Osteoblast (primary cell): ENCODE measurements at places on chromosomes 1 and 21. TPM values are rescaled to one million over a fixed set of nuclear protein-coding genes. Genes with fewer than 3 reads are reported as not detected.

CAPN8 gene
- not detected in 2 replicates for total RNA-seq

ST7L gene
- 18.5 and 26.8 TPM in 2 replicates for total RNA-seq

- H3K27ac ChIP-seq: no peak overlapping the region
- no peak for DNase-seq
Measured at GRCh38 chr1:29962336-29962735, 726.0 kb downstream of the PTPRU start.

DNA sequence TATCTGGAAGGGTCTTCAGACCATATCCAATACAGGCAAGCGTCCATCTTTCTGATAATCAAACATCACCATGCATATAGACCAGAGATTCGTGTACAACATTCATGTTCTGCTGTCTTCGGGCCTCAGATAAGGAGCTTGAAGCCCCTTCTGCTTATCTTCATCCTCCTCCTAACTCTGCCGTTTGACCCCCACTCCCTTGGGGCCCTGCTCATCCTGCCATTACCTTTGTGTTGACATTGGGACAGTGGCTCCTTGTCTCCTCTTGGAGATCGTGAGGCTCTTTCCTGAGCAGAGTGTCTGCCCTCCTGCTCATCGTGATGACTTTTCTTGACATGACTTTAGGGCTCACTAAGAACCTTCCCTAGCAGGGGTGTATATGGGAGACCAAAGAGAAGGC is 37.3 kb downstream of the ACTL8 start:
- no peak overlapping the region for H3K4me3 ChIP-seq
- peaks cover 10% of the 10 kb centered on the region for H3K4me1 ChIP-seq
- peaks cover 11% of the 10 kb centered on the region for H3K27me3 ChIP-seq
- H3K36me3 ChIP-seq: no peaks in the 10 kb centered on the region

RYR2 gene
- not detected in 2 replicates for total RNA-seq

GUCA2A gene
- total RNA-seq: not detected in 2 replicates

DNA sequence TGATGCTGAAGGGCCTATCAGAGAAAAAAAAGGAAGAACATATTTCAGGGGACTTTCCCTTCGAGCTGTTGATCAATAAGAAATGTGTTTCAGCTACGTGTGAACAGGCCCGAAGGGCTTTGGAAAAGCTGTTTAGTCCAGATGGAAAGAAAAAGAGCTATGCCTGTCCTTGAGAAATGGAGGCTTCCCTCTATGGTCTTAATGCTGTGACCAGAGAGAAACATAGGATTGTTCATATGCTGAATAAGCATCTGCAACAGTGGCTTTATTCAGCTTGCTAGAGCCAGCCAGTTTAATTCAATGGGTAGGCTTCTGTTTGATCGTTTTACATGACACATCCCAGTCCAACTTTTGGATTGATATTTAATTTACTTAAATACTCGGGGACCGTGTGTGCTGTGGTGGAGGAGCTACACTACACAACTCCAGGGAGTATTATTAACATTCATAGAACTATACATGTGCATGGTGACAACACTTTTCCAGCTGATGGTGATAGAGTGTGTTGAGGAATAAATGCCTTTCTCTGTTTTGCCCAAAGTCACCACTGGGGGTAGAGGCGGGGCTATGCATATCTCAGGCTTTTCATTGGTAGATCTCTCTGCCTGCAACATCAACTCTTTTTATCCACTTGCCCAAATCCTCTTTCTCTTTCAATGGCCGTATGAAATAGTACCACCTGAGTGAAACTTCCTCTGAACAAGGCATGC is 106.7 kb upstream of the C8B start:
- no peaks in the 10 kb centered on the region for H3K27me3 ChIP-seq
- no peak overlapping the region for H3K4me3 ChIP-seq
- no peak for DNase-seq
- no peaks in the 10 kb centered on the region for H3K4me1 ChIP-seq
- no peaks in the 10 kb centered on the region for H3K36me3 ChIP-seq

UCK2 gene
- total RNA-seq: 63.9 and 74.2 TPM in 2 replicates

DNA sequence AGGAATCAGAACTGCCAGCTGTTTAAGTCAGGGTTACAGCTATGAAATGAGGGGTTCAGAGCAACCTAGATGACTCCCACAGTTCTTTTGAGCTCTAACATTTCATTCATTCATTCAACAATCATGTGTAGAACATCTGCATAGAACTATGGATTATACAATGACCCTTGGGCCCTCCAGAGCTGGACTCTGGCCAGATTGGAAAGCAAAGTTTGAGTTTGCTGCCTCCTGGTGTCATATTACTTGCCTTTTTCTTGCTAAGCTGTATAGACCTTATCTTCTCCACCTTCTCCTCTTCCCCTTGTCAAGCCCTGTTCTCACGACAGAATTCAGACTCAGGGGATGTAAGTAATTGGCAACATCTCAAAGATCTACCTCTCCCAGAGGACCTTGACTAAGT is 4.0 kb downstream of the CASQ2 start:
- H3K27ac ChIP-seq: no peak overlapping the region
- no peaks in the 10 kb centered on the region for H3K4me1 ChIP-seq
- H3K27me3 ChIP-seq: peaks cover 3% of the 10 kb centered on the region
- no peaks in the 10 kb centered on the region for H3K36me3 ChIP-seq
- H3K4me3 ChIP-seq: no peak overlapping the region

- H3K27me3 ChIP-seq: peaks cover 2% of the 10 kb centered on the region
- H3K4me1 ChIP-seq: no peaks in the 10 kb centered on the region
- H3K27ac ChIP-seq: no peak overlapping the region
Measured at GRCh38 chr1:187032982-187033692, 204.4 kb downstream of the PLA2G4A start.

DNA sequence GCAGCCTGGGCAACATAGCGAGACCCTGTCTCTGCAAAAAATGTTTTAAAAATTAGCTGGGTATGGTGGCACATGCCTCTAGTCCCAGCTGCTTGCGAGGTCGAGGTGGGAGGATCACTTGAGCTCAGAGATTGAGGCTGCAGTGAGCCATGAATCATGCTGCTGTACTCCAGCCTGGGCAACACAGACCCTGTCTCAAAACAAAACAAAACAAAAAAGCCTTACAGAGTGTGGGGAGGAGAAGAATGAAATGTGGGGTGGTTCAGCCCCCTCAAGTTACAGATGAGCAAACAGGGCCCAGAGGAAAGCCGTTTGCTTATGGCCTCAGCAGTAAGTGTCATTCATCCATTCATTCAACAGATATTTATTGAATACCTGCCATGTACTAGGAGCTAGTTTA is 40.7 kb downstream of the RPS6KA1 start:
- no peak overlapping the region for H3K27ac ChIP-seq
- no peak for DNase-seq
- H3K4me1 ChIP-seq: peaks cover 23% of the 10 kb centered on the region
- H3K4me3 ChIP-seq: no peak overlapping the region
- no peaks in the 10 kb centered on the region for H3K27me3 ChIP-seq

DNA sequence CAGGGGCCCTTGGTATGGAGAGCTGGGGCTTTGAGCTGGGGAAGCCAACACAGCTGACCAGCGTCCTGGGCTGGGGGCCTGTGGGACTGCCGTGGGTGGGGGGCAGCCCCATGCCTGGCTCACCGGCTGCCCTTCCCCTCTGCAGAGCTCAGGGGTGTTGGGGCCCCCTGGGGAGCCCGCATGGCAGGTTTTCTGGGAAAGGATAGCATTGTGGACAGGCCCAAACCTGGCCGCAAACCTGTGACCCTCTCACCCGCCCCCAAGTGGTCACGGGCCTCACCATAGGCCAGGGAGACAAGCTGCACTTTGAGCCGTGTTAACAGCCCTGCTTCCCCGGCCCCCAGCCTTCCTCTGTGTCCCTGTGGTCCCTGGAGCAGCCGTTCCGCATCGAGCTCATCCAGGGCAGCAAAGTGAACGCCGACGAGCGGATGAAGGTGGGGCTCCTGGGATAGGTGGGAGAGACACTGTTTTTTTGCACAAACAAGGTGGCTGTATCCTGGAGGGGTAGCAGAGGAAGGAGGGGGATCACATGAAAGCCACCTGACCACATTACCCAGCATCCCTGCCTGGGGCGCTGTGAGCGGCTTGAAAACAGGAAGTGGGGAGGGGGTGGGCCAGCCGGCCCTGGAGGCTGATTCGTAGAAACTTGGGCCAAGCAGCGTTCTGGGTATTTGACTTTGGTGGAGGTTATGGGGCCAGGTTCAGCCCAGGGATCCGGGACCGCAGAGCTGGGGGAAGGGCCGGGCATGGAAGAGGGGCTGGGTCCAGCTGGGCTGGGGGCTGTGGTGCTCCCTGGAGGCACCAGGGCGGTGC is 65.9 kb downstream of the PIK3CD start:
- H3K27ac ChIP-seq: no peak overlapping the region
- peaks cover 10% of the 10 kb centered on the region for H3K4me1 ChIP-seq
- no peaks in the 10 kb centered on the region for H3K27me3 ChIP-seq

GRCh38 chr21:33266789-33267135 is 595 bp downstream of the IL10RB start:
- H3K27ac ChIP-seq: peak overlapping the region; percentile 71
- DNase-seq: no peak
- peak overlapping the region; percentile 92 for H3K4me3 ChIP-seq
- H3K4me1 ChIP-seq: peaks cover 12% of the 10 kb centered on the region

GRCh38 chr21:45470087-45470515 is 65.1 kb downstream of the COL18A1 start:
- peak; percentile 82 for DNase-seq
- no peaks in the 10 kb centered on the region for H3K27me3 ChIP-seq
- H3K36me3 ChIP-seq: no peaks in the 10 kb centered on the region
- H3K4me3 ChIP-seq: no peak overlapping the region
- peaks cover 23% of the 10 kb centered on the region for H3K4me1 ChIP-seq

ADCY10 gene
- 0.29 and 0.36 TPM in 2 replicates for total RNA-seq

DNA sequence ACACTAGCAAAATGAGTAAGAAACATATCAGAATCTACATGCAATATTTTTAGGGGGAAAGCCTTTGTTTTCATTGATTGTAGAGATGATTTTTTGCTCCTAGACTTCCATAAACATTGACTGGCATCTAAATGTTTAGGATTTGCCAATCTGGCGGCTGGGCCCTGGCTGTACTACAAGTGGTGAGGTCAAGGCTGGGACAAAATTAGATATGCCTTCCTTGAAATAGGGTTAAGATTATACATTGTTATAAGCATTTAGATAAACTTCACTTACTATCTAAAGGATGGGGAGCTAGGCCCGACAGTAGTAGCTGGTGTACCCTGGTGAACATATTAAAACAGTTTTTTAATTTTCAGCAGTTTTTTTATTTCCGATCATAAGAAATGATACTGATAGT is 5.2 kb downstream of the NFIA start:
- H3K36me3 ChIP-seq: peaks cover 7% of the 10 kb centered on the region
- H3K4me1 ChIP-seq: peaks cover 13% of the 10 kb centered on the region
- no peak overlapping the region for H3K27ac ChIP-seq

- no peaks in the 10 kb centered on the region for H3K36me3 ChIP-seq
- peaks cover 6% of the 10 kb centered on the region for H3K4me1 ChIP-seq
- peaks cover 17% of the 10 kb centered on the region for H3K27me3 ChIP-seq
Measured at GRCh38 chr1:169426174-169426705, 1.0 kb downstream of the CCDC181 start.

C1orf115 gene
- 0.29 and 0.36 TPM in 2 replicates for total RNA-seq

DNA sequence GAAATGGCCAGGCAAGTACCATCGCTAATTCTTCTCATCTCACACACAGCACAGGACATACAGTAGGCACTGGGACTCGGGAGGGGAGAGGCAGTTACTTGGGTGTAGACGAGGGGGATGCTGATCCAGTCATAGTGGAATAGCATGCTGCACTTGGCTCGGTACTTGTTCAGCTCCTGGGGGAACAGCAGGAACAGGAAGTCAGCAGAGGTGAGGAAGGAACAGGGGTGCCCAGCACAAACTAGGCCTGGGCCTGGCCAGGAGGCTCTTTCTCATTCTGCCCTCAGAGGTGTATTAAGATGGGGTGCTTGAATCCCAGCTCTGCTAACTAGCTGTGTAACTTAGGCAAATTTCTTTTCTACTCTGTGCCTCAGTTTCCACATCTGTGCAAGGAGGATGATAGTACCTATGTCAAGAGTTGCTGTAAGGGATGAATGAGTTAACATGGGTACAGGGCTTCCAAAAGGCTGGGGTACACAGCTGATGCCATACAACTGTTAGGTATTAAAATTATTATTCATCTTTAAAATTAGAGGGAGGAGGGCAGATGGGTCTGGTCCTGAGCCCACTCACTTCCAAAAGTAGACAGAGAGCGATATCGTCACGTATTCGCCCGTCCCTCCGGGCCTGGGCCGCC is 2.4 kb downstream of the BEST4 start:
- no peak overlapping the region for H3K27ac ChIP-seq
- no peak for DNase-seq
- peak overlapping the region; percentile 69 for H3K4me3 ChIP-seq

- no peak for DNase-seq
- H3K36me3 ChIP-seq: no peaks in the 10 kb centered on the region
- no peaks in the 10 kb centered on the region for H3K4me1 ChIP-seq
- no peak overlapping the region for H3K27ac ChIP-seq
- peaks cover 29% of the 10 kb centered on the region for H3K27me3 ChIP-seq
Measured at GRCh38 chr1:181262069-181262468, 173.6 kb downstream of the IER5 start.

RGS8 gene
- not detected in 2 replicates for total RNA-seq

GRCh38 chr1:116201911-116202310 is 90.7 kb downstream of the MAB21L3 start:
- no peak for DNase-seq
- H3K36me3 ChIP-seq: no peaks in the 10 kb centered on the region
- no peak overlapping the region for H3K4me3 ChIP-seq
- H3K4me1 ChIP-seq: no peaks in the 10 kb centered on the region

RNU1-4 gene
- under 0.01 TPM in 1 of 2 replicates, not detected in the other for total RNA-seq

TNFRSF1B gene
- 11.2 and 12.7 TPM in 2 replicates for total RNA-seq

DNA sequence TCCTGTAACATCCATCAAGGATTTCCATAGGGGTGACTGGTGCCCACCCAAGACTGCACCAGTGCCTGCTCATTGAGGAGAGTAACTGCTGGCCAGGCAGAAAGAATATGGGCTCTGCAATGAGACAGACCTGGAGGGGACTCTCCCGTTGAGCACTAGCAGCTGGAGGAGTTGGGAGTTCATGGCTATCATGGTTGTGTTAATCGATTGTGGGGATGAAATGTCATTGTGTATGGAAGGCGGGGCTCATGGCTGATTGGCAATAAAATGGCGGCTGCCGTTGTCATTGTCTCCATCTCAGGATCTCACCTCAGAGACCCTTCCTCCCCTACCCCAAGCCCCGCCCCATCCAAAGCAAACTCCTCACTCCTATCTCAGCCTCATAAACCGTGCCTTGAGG is 3.9 kb downstream of the TMEM125 start:
- H3K27ac ChIP-seq: no peak overlapping the region
- no peaks in the 10 kb centered on the region for H3K36me3 ChIP-seq
- peak; percentile 86 for DNase-seq
- no peak overlapping the region for H3K4me3 ChIP-seq

TAGLN2 gene
- total RNA-seq: 156 and 159 TPM in 2 replicates

KLHDC8A gene
- total RNA-seq: not detected in 2 replicates

ST6GALNAC3 gene
- total RNA-seq: under 0.01 TPM in 1 of 2 replicates, not detected in the other

DNA sequence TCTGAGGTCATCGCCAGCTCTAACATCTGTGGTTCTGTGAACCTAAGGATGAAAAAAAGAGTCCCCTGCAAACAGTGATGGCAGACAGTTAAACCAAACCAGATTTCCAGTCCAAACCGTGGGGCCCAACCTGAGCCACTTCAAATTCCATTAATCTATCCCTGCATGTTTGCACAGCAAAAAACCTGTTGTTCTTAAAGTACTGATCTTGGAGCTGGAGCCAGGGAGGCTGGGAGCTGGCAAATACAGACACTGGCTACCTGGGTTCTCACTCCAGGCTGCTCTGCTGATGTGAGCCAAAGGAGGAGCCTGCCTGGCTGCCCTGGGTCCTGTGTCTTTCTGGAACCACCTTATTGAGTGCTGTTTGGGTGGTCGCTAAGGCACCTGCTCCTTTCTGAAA is 16.4 kb downstream of the LDLRAD1 start:
- no peaks in the 10 kb centered on the region for H3K4me1 ChIP-seq
- peaks cover 16% of the 10 kb centered on the region for H3K27me3 ChIP-seq
- H3K36me3 ChIP-seq: no peaks in the 10 kb centered on the region
- H3K4me3 ChIP-seq: no peak overlapping the region
- no peak for DNase-seq
